ENCODE measurements at places on chromosomes 11 and 22. TPM values are rescaled to one million over a fixed set of nuclear protein-coding genes. Genes with fewer than 3 reads are reported as not detected.

HORMAD2 gene
- total RNA-seq, result under 0.01 TPM

TMEM191C gene
- 0.59 TPM for total RNA-seq

UCP3 gene
- total RNA-seq, result 0.59 TPM

PRMT3 gene
- total RNA-seq, result 20.6 TPM

FGF4 gene
- not detected for total RNA-seq

OR4C6 gene
- not detected for total RNA-seq

XRRA1 gene
- total RNA-seq, result 8.0 TPM

OR1S2 gene
- not detected for total RNA-seq

OLFML1 gene
- total RNA-seq, result 33.0 TPM

TRIM51 gene
- not detected for total RNA-seq

FBXO7 gene
- total RNA-seq, result 80.0 TPM

SCT gene
- total RNA-seq, result not detected

MN1 gene
- total RNA-seq, result 6.2 TPM

- no peaks in the 10 kb centered on the region for H3K4me1 ChIP-seq
- DNase-seq, result peak; percentile 6
- no peak overlapping the region for H3K4me3 ChIP-seq
- H3K27me3 ChIP-seq, result no peaks in the 10 kb centered on the region
Observed at GRCh38 chr22:22872722-22873708, 14.6 kb upstream of the IGLL5 start.

DNA sequence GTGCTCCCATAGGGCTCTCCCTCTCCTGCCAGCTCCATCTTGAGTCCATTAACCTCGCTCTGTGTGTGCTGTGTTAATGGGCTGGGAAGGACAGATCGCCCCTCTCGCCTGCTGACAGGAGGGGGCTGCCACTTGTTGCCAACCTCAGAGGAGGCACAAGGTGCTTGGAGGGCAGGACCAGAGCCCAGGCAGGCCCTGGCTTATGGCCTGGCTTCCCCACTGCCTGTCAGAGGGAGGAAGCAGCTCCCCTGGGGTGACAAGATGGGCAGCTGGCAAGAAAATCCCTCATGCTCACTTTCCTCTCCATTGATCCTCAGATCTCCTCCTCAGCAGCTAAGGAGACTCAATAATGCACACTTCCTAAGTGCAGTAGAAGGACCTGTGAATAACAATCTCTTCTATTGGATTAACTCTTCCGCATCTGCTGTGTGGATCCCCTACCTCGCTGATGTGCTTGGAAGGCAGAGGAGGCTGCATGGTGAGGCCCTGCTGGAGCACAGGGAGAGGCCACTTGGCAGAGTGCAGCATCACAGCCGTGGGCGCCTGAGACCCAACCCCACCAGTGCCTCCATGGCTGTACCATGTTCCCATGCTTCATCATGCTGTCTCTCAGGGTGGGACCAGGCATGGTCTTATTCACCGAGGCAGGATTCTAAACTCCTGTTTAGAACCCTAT lies 70.3 kb downstream of the TRIM29 start:
- no peaks in the 10 kb centered on the region for H3K36me3 ChIP-seq
- H3K4me3 ChIP-seq, result no peak overlapping the region
- H3K27me3 ChIP-seq, result peaks cover 5% of the 10 kb centered on the region
- H3K4me1 ChIP-seq, result no peaks in the 10 kb centered on the region
- DNase-seq, result no peak

DNA sequence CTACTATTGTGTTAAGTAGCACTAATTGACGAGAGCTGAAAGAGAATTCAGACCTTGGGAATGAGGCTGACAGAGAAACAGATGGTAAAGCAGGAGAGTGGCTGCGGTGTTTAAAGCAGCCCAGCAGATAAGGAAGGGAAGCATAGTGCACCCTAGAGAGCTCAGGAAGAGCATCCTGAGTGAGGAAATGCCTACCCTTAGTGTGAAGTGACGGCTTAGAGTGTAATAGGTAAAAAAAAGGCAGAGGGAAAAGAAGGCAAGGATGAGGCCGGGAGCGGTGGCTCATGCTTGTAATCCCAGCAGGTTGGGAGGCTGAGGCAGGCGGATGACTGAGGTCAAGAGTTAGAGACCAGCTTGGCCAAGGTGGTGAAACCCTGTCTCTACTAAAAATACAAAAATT lies 22.4 kb upstream of the ETS1 start:
- H3K27ac ChIP-seq, result no peak overlapping the region
- DNase-seq, result no peak
- H3K4me3 ChIP-seq, result no peak overlapping the region
- no peaks in the 10 kb centered on the region for H3K36me3 ChIP-seq

GRCh38 chr11:282630-283360 lies 4.6 kb downstream of the NLRP6 start:
- H3K4me3 ChIP-seq, result no peak overlapping the region
- H3K27ac ChIP-seq, result no peak overlapping the region
- no peaks in the 10 kb centered on the region for H3K4me1 ChIP-seq
- peak; percentile 67 for DNase-seq
- peaks cover 59% of the 10 kb centered on the region for H3K27me3 ChIP-seq

DNA sequence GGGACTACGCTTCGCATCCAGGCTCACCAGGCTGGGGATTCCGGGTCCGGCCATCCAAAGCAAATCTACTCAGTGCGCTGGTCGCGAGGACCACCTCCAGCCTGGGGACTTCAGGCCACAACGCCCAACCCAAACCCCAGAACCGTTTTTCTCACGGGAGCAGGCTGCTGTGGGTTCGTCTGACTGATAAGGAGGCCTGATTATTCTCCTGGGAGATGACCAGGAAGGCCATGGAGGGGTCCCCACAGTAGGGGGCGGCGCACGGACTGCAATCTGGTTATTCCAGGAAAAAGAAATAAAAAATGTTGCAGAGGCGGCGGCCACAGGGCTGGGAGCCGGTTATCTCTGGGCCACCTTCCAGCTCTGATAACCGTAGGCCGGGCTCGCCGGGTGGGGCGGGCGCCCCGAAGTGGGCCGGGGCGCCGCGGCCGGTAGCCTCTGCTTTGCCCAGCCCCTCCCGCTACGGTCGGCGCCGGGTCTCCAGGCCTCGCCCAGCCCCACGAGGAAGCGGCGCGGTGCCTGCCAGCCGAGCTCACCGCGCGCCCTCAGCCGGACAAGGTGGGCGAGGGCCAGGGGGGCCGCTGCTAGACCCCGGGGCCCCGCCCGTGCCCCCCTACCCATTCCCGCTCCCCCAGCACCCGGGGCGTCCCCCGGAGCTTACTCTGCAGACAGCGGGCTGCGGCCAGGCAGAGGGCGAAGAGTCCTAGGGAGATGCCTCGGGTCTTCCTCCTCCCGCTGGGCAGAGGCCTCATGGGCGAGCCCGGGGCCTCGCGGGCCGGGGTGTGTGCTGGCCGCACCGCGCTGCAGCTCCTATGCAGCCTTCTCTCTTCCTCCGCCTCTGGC lies 446 bp downstream of the VSTM5 start:
- H3K4me1 ChIP-seq, result peaks cover 7% of the 10 kb centered on the region
- H3K4me3 ChIP-seq, result peak overlapping the region; percentile 70
- H3K27me3 ChIP-seq, result no peaks in the 10 kb centered on the region
- no peaks in the 10 kb centered on the region for H3K36me3 ChIP-seq
- no peak overlapping the region for H3K27ac ChIP-seq

DNA sequence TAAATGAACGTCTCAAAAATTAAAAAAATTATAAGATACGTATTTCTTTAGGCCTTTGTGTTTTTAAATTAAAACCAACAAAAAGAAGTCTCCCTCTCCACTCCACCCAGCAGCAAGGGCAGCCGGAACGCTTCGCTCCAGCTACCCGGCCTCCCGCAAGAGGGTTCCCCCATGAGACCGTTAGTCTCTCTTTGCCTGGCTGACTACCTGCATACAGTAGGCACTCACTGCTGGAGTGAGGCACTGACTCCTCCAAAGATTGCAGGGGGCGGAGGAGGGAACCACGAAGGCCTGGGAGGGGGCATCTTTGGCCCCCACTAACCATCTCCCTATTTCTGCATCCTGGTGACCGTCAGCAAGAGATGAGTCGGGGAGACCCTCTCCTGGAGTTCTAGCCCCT lies 10.1 kb downstream of the CBX6 start:
- no peak overlapping the region for H3K4me3 ChIP-seq
- peaks cover 3% of the 10 kb centered on the region for H3K27me3 ChIP-seq
- H3K4me1 ChIP-seq, result peaks cover 5% of the 10 kb centered on the region
- peak; percentile 34 for DNase-seq
- H3K27ac ChIP-seq, result no peak overlapping the region

DNA sequence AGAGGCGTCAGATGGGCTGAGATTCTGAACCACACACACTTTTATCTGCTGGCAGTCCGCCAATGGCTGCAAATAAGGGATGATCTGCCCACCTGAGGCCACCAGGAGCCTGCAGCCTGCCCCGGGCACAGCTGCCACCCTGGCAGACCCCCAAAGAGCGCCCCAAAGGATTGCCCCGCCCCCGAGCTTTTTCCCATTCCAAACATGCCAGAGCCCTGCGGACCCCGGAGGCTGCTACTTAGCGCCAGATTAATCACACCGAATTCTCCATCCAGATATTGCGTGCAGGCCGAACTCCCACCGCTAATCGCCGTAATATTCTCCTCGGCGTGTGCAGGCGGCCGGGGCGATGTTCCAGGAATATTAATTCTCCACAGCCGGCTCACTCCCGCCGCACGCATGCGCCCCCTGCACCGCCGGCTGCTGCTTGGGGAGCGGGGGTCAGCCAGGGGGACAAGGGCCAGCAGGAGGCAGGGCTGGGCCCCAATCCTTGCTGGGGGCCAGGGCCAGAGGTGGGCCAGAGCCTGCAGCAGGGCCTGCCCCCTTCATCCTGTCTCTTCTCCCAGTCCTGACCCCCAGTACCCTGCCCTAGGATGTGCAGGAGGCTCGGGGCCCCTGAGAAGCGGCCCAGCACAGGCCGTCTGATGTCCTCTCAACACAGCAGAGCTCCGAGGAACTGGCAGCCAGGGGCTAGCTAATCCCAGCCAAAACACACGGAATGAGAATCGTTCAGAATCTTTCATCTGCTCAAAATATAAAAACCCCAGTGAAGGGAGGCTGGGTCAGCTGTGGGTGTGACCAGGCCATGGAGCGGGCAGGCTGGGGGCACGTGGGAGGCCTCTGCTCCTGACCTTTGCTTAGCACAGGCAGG lies 19.5 kb upstream of the TCF20 start:
- H3K4me3 ChIP-seq, result no peak overlapping the region
- DNase-seq, result no peak
- H3K36me3 ChIP-seq, result no peaks in the 10 kb centered on the region
- no peaks in the 10 kb centered on the region for H3K4me1 ChIP-seq
- peaks cover 16% of the 10 kb centered on the region for H3K27me3 ChIP-seq
- no peak overlapping the region for H3K27ac ChIP-seq

DNA sequence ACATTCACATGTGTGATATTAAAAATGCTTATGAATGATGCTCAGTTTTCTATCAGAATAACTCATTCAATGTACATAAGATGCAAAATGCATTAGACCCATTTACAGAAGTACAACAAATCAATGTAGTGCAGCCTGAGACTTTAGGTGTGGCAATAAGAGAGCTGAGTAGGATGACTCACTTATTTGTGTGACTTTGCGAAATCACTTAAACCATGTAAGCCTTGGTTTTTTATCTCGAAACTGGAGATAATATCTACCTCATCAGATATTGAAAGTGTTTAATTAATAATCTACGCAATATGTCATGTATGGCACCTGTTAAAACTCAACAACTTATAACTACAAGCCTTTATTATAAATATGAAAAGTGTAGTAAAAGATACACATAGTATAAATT lies 105.7 kb upstream of the LUZP2 start:
- H3K4me1 ChIP-seq, result no peaks in the 10 kb centered on the region
- no peaks in the 10 kb centered on the region for H3K27me3 ChIP-seq

DNA sequence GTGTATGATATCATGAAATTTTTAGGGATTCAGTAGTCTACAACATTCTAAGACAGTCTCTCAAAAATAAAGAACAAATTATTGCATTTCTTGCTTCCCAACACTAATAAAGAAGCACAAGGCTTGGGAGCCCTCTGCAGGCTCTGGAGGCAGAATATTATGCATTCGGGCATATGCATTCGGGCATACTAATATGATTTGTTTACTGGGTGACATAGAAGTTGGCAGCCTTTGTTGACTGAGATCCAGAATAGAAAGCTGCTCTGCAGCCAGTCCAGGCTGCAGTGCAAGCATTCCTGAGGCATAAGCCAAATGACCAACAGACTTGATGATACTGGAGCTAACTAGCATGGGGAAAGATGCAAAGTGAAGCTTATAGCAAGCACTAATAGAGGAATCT lies 945.5 kb downstream of the OPCML start:
- H3K27me3 ChIP-seq, result no peaks in the 10 kb centered on the region
- H3K27ac ChIP-seq, result no peak overlapping the region
- H3K36me3 ChIP-seq, result no peaks in the 10 kb centered on the region
- H3K4me1 ChIP-seq, result no peaks in the 10 kb centered on the region
- no peak for DNase-seq

GRCh38 chr11:43632181-43632580 lies 48.4 kb upstream of the HSD17B12 start:
- H3K27me3 ChIP-seq, result peaks cover 29% of the 10 kb centered on the region
- H3K4me3 ChIP-seq, result no peak overlapping the region

DNA sequence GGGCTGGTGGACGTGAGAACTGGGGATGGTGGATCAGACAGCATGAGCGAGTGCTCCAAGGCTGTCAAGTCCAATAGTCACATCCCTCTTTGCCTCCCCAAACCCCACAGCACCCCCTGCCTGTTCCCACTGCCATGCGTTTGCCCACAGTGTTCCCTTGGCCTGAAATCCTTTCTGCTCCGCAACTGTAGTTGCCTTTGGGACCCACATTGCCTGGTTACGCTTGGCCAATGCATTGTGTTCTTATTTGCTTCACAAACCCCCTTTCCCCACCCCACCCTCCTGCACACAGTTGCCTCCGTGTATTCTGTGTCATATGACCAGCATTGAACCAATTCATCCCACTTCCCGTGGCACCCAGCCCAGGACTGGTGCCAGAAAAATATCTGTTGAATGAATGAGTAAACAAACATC lies 2.1 kb upstream of the KIAA0930 start:
- no peaks in the 10 kb centered on the region for H3K27me3 ChIP-seq
- no peak overlapping the region for H3K4me3 ChIP-seq
- peak; percentile 58 for DNase-seq
- H3K27ac ChIP-seq, result no peak overlapping the region
- peaks cover 17% of the 10 kb centered on the region for H3K4me1 ChIP-seq

- H3K36me3 ChIP-seq, result no peaks in the 10 kb centered on the region
- no peaks in the 10 kb centered on the region for H3K27me3 ChIP-seq
- H3K4me1 ChIP-seq, result peaks cover 8% of the 10 kb centered on the region
- no peak overlapping the region for H3K27ac ChIP-seq
Observed at GRCh38 chr11:78365381-78365792, 52.2 kb downstream of the GAB2 start.

DNA sequence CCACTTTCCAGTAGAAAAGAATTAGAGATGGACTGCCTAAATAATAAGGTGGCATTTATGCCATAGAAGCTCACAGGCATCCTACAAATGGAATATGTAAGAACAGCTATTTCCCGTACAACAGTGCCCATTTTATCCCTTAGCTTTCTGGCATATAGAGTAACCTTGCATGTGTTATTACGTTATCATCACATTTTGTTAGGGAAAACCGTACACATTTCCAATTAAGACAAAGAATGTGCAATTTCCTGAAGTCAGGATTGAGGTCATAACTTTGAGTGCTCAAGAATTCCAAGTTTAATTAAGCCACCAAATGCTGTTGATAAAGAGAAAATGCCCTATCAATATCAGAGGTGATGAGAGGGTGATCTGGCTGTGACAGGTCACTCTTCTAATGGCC lies 58.9 kb downstream of the LDLRAD3 start:
- no peaks in the 10 kb centered on the region for H3K36me3 ChIP-seq
- H3K27ac ChIP-seq, result no peak overlapping the region
- no peak overlapping the region for H3K4me3 ChIP-seq
- peaks cover under 1% of the 10 kb centered on the region for H3K4me1 ChIP-seq

Data from osteoblast (primary cell).